Kidney tubule cell (primary cell): ENCODE measurements at places on chromosomes 11 and 22.
A peak's percentile ranks its signal among the peaks of the same experiment; 100 is the strongest.

DNA sequence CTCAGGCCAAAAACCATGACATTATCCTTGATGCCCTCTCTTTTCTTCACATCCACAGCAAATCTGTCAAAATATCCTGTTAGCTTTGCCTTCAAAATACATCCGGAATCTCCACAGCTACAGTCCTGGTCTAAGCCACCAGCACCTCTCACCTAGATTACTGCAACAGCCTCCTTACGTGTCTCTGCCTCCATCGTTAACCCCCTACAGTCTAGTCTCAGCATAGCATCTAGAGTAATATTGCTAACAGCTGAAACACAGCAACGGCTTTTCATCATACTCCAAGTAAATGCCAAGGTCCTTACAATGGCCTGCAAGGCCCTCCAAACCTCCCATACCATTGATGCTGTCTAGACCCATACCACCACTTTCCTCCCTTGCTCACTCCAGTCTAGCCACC is 4.4 kb downstream of the TSG101 start:
- no peak for DNase-seq

DNA sequence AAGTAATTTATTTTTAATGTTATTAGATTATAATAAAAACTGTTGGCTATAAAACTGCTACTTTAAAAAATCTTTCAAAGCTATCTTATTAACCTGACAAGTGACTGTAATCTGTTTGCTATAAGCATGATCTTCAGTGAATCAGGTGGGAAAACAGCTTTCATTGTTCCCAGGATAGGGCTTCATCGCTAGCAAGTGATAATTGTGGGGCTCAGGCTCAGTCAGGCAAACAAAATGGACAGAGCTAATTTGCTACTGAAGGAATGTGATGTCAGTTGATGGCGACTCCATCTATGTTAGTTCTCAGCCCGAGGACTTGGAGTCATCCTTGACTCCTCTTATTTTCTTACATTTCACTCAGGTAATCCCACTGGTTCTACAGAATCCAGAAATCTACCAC is 125.0 kb downstream of the RASSF10 start:
- DNase-seq, result no peak

GRCh38 chr11:14106303-14107049 is 144.0 kb downstream of the SPON1 start:
- DNase-seq, result no peak

GRCh38 chr22:20986365-20986764 is 4.3 kb downstream of the LZTR1 start:
- no peak for DNase-seq

DNA sequence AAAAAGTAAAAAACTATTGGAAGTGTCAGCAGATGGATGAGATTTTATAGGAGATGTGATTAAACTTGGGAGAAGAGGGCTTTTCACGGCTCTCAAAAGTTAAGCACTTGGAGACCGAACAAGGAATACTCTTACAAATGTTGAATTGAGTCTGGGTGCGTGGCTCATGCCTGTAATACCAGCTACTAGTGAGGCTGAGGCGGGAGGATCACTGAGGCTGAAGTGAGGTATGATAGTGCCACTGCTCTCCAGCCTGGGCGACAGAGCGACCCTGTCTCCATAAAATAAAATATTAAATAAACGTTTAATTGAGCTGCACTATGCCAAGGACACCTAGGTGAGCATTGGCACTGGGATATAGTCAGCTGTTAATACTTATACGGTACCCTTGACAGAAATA is 1.9 kb downstream of the CEP57 start:
- no peak for DNase-seq

DNA sequence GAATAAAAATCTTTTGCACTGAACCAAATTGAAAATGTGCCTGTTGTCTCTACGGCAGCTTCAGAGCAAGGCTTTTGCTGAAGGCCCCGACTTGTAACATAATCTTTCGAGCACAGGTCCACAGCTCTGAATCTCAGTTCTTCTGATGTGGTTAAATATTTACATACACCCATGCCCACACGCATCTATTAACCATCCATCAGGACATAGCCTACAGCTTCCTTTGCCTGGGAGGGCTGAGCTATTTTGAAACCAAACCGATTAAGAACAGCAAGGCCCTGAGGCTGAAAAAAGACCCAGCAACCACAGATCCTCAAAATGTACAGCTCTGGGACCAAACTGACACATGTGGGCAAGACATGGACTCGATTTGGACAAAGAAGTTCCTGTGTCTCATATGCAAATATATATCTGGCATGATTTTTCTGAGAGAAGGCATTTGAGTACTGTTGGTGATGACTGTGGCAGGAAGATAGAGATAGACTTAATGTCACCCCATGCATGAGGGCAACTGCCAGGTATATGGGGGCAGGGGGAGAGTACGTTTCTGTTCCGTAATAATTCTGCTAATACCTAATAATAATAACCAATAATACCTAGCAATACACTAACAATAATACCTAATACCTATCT is 322.7 kb upstream of the PLET1 start:
- no peak for DNase-seq

GRCh38 chr11:5767056-5767455 is 13.0 kb downstream of the OR52N4 start:
- DNase-seq, result no peak

DNA sequence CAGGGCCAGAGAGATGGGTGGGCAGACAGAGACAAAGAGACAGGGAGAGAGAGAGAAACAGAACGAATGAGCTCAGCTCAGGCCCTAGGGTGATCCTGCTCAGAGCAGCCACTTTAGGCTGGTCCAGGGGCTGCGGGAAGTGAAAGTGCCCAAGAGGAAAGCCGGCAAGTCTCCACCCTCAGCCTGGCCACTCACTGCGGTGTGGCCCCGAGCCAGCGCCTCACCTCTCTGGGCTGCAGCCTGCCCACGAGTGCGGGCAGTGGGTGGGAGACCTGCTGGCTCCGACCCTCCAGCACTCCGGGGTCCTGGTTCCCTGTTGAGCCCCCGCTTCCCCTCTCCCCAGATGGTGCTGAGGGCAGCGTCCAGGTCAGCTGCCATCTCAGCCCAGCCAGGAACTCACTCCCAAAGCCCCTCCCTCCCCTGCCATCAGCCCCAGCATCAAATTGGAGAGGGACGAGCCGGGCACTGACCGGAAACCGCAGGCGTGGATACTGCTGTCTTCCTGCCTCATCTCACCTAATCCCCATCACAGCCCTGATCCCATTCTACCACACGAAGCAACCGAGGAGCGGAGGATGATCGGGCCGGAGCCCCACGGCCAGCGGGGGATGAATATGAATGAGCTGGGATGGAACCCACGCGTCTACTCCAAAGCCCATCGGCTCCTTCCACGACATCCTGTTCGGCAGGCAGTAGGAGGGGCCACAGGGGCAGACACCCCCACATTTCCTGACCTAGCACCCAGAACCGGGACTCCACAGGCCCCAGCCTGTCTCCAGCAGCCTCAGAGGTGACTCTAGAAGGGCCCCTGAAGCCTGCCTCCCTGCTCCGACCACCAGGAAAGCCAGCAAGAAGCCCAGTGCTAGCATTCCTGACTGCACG is 16.9 kb downstream of the ELFN2 start:
- no peak for DNase-seq

- DNase-seq, result no peak
Observed at GRCh38 chr11:42337786-42338455, 878.5 kb upstream of the LRRC4C start.

DNA sequence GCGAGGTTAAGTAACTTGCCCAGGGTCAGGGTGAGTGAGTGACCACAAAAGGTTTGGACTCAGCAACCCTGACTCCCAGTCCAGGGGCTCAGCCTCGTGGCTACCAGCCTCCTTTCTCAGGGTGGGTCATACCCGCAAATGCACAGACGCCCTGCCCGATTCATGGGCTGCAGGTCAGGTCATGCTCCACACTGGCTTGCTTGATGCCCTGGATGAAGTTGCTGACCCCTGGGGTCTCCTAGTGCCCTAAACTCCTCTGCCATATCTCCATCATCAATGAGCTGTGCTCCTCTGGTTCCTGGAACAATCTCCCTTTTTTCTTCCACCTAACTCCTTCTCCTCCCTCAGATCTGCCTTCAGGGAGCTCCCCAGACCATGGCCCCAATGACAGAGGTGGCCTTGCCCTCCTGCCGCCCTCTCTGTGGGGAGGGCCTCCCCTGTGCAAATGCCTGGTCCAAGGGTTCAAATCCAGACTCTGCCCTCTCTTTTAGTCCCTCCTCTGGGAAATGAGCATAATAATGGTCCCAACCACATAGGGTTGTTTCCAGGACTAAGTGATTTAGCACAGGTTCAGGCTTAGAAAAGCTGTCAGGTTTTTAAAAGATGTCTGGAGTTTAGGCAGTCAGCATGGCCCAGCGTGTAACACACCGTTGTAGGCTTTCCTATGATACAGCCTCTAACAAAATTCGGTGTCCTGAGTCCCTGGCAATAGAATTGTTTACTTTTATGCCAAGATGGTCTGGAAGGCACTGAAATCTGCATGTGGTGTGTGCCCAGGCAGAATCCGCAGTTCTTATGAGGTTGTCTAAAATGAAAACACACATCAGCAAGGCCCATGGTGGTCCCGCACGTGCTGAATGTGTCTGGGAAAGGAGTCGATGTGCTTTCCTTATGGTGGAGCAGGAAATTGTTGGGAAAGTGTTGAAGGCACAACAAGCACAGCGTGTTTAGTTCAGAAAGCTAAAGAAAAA is 63.6 kb downstream of the CD82 start:
- DNase-seq, result no peak

- no peak for DNase-seq
Observed at GRCh38 chr22:29663180-29663821, 56.5 kb upstream of the CABP7 start.

GRCh38 chr11:15229069-15229468 is 114.3 kb downstream of the INSC start:
- DNase-seq, result no peak

GRCh38 chr11:43580735-43581369 is 99.7 kb upstream of the HSD17B12 start:
- no peak for DNase-seq

DNA sequence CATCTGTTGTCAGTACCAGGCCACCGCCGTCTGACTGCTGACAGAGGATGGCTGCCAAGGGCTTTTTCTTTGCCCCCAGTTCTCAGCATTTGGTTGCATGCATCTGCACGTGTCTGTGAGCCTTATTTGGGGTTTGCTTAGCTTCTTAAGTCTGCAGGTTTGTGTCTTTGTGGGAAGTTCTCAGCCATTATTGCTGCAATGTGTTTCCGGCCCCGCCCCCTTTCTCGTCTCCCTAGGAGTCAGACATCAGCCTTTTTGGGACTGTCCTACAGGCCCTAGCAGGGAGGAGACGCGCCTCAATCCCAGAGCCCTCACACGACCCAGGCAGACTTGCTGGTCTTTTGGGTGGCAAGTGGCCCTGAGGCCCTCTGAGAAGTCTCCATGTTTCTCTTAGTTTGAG is 8.0 kb downstream of the MOB2 start:
- DNase-seq, result no peak

GRCh38 chr11:125449565-125449964 is 46.5 kb downstream of the FEZ1 start:
- DNase-seq, result no peak

DNA sequence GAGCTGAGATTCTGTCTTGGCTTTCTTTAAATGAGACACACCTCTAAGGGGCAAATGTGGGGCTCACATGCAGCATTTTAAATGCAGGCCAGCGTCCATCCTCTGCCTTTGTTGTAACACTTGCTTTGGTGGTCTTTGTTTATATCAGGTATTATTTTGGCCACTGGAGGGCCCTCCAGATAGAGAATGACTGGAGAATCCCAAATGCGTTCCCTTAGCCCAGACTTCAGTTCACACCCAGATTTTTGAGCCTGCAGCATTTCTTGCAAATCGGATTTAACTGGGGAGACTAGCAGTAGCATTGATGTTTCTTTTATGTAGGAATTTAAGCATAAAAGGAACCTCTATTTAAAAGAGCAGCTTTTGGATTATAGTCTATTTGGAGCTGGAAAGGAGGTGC is 200.2 kb upstream of the SORL1-AS1 start:
- DNase-seq, result no peak

- no peak for DNase-seq
Observed at GRCh38 chr11:107018219-107018901, at the start of gene GUCY1A2. Gene GUCY1A2, minus strand, starts transcription at chr11:107018476. Its CDS starts 421 bp downstream, at chr11:107018055.

DNA sequence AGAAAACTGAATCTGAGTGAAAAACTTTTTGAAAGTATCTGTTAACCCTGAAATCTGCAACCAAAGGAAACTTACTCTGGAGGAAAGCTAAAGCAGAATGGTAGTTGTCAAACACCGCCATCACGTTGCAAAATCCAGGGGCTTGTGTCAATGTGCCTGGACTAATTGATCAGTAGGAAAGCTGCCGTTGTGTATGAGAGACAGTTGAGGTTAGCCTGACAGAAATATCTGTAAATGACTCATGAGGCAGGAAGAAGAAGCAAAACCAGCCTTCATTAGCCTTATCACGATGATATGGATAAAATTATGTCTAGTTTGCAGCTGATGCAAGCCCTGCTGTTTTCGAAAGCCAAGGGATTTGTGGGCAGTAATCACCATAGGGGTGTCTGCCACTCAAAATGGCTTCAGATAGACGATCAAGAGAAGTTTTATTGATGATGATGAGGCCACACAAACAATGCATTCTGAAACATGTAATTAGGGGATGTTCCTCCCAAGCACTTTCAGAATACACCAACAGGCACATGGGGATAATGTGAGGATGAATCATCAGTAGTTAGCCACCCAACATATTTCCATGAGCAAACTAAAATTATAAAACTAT is 8.9 kb downstream of the SCGB1A1 start:
- DNase-seq, result peak; percentile 47

DNA sequence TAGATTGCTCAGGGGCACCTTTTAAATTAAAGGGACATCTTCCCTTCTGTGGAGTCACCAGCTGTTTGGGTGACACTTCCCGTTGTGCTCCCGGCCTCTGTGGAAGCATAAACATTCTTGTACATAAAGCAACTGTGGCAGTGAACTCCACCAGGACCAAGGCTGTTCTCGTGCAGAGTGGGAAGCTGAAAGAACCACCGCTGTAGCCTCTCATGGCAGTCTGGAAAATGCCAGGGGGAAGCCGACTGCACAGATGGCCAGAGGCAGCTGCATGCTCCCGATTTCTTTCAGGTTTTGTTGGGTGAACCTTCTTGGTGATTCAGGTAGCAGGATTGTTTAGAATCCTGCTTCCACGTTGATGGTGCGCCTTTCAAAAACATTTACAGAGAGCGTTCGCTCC is 10.3 kb downstream of the UBASH3B start:
- no peak for DNase-seq

- DNase-seq, result no peak
Observed at GRCh38 chr11:119460097-119460496, 37.1 kb upstream of the THY1 start.

DNA sequence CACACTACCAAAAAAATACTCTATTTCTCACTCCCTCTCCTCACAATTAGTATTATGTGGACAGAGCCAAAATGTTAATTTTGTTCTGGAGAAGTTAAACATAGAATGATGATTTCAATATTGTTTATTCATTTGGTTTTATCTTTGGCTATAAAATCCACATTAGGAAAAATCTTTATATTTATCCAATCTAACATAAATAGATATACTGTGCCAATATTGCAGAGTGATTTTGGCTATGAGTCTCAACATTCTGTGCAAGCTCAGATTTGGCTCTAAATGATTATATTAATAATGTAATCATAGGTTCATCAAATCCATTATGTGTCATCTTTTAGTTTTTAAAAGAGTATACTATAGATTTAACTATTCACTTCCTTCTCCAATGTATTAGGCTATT is 667.5 kb upstream of the CHORDC1 start:
- no peak for DNase-seq

- peak; percentile 26 for DNase-seq
Observed at GRCh38 chr11:59899532-59899931, 20.9 kb downstream of the OOSP3 start.
